ENCODE measurements at places on chromosomes 7 and 10. TPM values are rescaled to one million over a fixed set of nuclear protein-coding genes. Genes with fewer than 3 reads are reported as not detected.

DNA sequence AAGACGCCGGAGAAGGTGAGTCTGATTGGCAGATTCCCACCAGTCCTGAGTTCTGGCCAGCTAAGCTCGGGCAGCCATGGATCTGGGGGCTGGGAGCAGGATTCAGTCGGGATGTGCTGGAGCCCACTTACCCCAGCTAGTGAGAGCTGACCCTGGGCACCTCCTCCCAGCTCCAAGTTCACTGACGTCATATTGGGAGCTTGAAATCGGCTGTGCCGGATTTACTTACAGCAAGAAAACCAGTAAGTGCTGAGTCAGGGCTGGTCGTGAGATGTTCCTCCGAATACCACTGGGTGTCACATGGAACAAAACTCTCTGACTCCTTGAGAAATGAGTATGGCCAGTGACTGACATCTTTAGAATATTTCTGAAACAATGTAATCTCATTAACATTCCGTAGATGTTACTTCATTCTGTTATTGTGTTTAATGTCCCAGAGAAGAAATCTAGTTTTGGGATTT is 621.2 kb downstream of the SDK1 start:
- no peak overlapping the region for H3K4me3 ChIP-seq
- H3K27ac ChIP-seq = no peak overlapping the region
- no peaks in the 10 kb centered on the region for H3K27me3 ChIP-seq
- H3K4me1 ChIP-seq = peaks cover 10% of the 10 kb centered on the region

DNA sequence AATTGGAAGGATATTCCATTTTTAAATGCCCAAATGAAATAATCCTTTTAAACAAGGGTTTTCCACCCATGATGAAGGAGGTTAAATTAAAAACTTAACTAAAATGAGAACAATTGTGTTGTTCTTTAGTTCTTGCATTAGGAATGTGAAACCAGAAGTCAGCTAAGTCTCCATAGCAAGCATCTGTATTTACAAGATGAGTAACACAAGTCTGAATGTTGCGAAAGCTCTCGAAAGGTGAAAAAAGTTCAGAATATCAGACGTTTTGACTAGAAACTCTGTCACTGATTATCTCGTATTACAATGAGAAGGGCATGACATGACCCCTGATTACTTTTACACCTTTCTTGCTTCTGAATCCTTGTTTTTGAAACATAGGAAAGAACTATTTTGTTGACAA is 149.6 kb downstream of the BICC1 start:
- no peaks in the 10 kb centered on the region for H3K4me1 ChIP-seq
- no peaks in the 10 kb centered on the region for H3K36me3 ChIP-seq
- no peak for DNase-seq

DNA sequence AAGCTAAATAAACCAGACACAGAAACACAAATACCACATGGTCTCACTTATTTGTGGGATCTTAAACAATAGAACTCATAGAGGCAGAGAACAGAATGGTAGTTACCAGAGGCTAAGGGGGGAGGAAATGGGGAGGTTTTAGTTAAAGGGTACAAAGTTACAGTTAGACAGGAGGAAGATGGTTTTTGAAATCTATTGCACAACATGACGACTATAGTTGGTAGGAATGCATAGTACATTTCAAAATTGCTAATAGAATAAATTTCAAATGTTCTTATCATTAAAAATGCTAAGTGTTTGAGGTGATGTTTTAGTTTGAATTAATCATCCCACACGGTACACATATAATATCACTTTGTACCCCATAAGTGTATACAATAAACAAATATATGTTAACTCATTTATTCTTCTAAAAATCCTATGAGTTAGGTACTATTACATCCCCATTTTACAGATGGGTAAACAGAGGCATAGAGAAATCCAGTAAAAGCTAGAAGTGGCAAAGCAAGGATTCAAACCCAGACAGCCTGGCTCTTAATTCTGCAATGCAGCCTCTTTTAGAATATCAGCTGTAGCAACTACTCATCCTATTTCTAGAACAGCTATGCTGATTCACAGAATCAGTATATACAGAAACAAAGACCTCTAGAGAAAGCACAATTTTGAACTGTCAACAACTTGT is 50.9 kb downstream of the HBP1 start:
- peaks cover under 1% of the 10 kb centered on the region for H3K4me1 ChIP-seq
- DNase-seq = no peak
- no peaks in the 10 kb centered on the region for H3K27me3 ChIP-seq
- H3K27ac ChIP-seq = no peak overlapping the region
- H3K36me3 ChIP-seq = no peaks in the 10 kb centered on the region

DNA sequence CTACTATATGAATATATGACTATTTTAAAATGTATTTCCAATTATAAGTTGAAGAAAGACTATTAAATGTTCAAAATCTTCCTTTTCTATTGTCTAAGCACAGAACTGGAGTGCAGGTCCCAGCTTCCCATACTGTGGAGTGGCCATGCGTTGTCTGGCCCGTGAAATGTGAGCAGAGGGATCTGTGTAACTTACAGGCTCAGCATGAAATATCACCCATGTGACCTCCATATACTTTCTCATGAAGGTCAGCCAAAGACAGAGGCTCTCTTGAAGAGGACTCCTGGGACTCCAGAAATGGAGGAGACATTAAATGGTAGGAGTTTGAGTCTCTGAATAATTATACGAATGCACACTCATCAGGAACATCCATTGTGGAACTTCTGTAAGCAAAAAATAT is 92.4 kb upstream of the CAV2 start:
- H3K4me3 ChIP-seq = no peak overlapping the region
- H3K27ac ChIP-seq = no peak overlapping the region
- no peaks in the 10 kb centered on the region for H3K36me3 ChIP-seq
- H3K4me1 ChIP-seq = no peaks in the 10 kb centered on the region

DNA sequence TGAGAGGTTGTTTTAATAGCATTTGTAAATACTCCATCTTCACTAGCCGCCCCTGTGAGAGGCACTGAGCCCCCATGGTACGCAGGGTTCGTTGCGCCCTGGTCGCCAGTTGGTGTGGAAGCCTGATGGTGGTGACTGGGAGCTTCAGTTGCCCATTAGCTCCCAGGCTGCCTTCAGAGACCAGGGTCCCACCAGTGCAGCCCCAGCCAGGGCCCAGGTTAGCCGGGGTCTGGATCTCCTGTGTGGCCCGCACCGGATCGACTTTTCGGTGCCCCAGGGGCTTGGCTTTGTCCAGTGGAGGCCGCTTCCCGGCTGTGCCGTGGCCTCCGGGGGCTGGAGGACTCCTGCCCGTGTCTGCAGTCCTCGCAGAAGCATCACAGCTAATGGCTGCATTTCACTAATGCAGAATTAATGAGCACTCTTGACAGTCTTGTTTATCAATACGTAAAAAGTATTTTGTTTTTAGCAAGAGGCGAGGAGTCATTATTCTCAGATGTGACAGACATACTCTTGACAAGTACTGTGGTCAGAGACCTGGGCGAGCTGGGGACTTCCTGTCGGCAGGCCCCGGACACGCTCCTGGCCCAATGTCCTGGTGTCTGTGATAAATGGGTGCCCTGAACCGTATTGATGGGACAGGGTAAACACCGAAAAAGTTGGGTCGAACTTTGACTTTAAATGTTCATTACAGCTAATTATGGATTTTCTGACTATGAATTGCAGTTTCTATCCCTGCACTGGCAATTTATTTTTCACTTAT is 99.8 kb downstream of the NKX6-2 start:
- no peak for DNase-seq
- H3K36me3 ChIP-seq = peaks cover 30% of the 10 kb centered on the region
- H3K4me1 ChIP-seq = peaks cover 23% of the 10 kb centered on the region
- no peak overlapping the region for H3K4me3 ChIP-seq
- H3K27me3 ChIP-seq = peaks cover 4% of the 10 kb centered on the region

- peaks cover 3% of the 10 kb centered on the region for H3K4me1 ChIP-seq
- peaks cover 2% of the 10 kb centered on the region for H3K27me3 ChIP-seq
- H3K4me3 ChIP-seq = no peak overlapping the region
- H3K27ac ChIP-seq = no peak overlapping the region
Observed at GRCh38 chr10:123087348-123087747, 48.4 kb upstream of the HMX3 start.

GRCh38 chr7:47852330-47853245 is 95.7 kb downstream of the PKD1L1 start:
- H3K36me3 ChIP-seq = no peaks in the 10 kb centered on the region
- H3K4me1 ChIP-seq = no peaks in the 10 kb centered on the region
- DNase-seq = no peak

- no peaks in the 10 kb centered on the region for H3K4me1 ChIP-seq
- H3K36me3 ChIP-seq = no peaks in the 10 kb centered on the region
Observed at GRCh38 chr7:148079206-148080080, 511.1 kb upstream of the C7orf33 start.

DNA sequence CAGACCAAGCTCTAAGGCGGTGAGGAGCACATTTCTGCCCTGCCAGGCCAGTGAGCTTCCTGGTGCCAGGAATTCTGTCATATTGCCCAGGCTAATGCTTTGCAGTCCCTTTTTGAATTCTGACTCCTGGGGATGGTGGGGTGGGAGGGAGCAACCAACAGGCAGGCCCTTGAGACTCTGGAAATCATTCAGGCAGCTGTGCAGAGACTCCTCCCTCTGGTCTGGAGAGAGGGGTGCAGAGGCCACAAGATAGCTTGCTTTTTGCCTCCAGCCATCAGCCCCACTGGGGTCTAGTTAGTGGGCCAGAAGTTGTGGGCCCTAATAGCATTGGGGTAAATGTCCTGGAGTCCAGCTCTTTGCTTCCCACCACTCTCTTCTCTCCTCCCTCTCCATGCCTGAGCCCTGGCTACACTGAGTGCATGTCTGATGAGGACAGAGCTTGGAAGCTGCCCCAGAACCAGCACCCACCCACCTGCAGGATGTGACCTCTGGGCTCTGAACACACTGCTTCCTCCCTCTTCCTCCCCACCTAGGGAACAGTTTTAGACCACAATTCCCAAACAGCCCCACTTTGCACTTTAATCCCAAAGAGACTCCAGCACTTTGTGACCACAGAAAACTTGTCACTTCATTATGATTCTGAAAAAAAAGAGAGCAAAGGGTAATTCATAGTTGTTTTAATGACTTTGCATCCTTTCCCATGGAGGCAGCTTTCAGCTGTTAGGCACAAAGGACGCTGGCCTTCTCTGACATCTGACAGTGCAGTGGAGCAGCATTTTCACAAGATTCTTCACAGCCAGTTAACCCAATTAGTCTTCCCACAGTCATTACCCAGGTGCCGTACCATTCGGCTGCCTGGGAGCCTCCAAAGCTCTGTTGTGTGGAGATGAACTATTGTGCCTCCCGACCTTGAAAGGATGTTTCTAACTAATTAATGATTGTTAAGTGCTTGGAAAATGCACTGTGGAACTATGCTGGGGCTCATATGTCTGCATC is 262.5 kb downstream of the TRIL start:
- H3K4me3 ChIP-seq = no peak overlapping the region
- H3K4me1 ChIP-seq = peaks cover 13% of the 10 kb centered on the region
- no peaks in the 10 kb centered on the region for H3K27me3 ChIP-seq
- peak overlapping the region; percentile 57 for H3K27ac ChIP-seq

GRCh38 chr7:85522070-85522469 is 335.2 kb upstream of the SEMA3D start:
- no peak overlapping the region for H3K4me3 ChIP-seq
- no peak for DNase-seq
- no peaks in the 10 kb centered on the region for H3K27me3 ChIP-seq

DNA sequence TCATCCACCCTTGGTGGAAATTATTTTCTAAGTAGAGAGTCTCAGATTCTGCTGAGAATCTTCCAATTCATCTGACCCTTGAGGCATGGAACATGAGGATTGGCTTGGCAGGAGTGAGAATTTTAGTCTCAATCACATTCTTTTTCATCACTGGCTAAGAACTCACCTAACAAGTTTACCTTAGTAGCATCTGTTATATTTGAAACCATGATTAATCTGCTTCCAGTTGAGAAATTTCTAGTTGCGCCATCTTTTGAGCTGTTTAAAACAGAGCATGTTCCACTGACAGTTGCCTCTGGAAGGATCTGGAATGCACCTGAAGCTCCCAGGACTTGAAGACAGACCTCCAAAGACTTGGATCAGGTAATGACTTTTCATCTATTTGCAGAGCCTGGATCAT is at the start of gene LIPK:
TSS of gene LIPK (plus strand) at position 292 of the 400 bp plus-strand sequence. CDS start 18,295 bp downstream, outside the sequence.
- H3K36me3 ChIP-seq = no peaks in the 10 kb centered on the region
- DNase-seq = no peak
- no peaks in the 10 kb centered on the region for H3K4me1 ChIP-seq
- H3K27me3 ChIP-seq = no peaks in the 10 kb centered on the region
- no peak within 1 kb of the TSS for H3K27ac ChIP-seq

- DNase-seq = no peak
- H3K36me3 ChIP-seq = no peaks in the 10 kb centered on the region
- H3K27ac ChIP-seq = peak within 1 kb of the TSS; percentile 92
- peaks cover 12% of the 10 kb centered on the region for H3K27me3 ChIP-seq
- H3K4me1 ChIP-seq = peaks cover 17% of the 10 kb centered on the region
Observed at GRCh38 chr10:19816411-19817230, at the start of gene PLXDC2. Gene PLXDC2 (plus strand): TSS chr10:19816432.

The SOSTDC1 gene
- total RNA-seq = 48.7 TPM

The RAB19 gene
- total RNA-seq = 0.99 TPM

The BTBD16 gene
- total RNA-seq = 0.59 TPM

The NRCAM gene
- 198 TPM for total RNA-seq

The SMC3 gene
- total RNA-seq = 41.5 TPM

Data from spinal cord (tissue), 10 donors.